ENCODE measurements at places on chromosomes 1 and 21.

DNA sequence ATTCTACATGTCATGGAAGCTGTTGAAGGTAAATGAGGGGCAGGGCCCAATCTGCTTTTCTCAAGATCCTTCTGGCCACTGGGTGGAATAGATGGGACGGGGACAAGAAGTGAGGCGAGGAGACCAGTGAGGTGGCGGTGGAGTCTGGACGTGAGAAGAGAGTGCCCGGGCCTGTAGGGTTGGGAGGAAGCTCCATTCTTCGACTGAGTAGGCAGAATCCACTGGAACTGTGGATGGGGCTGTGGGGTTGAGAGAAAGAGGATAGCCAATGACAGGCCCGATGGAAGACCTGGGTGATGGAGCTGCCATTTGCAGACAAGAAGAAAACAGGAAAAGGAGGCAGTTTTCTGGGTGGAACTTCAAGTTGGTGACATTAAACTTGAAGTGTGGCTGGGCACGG is 10.3 kb downstream of the SLC1A7 start:
- DNase-seq = no peak

DNA sequence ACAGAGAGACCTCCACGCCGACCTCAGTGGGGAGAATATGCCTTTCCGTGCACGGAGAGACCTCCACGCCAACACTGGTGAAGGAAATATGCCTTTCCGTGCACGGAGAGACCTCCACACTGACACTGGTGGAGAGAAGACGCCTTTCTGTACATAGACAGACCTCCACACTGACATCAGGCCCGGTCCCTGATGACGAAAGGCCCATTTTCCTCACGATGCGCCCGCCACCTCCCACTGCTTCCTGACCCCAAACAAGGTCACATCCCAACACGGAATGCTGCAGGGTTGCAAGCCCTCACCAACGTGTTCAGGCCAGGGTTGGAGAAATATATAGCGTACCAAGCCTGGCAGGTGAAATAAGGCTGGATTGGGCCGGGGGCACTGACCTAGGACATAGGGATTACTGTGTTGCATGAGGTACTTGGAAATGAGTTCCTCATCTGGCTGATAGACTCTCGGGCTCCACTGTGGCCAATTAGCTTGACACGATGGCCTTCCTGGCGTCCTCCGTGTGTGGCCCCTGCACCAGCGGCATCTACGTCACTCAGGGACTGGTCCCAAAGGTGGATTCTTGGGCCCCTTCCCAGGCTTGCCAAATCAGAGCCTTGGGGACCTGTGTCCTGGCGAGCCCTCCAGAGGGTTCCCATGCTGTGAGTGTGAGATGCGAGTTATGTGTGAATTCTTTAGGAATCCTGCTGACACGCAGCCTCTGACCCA is 16.5 kb upstream of the SUMO3 start:
- DNase-seq = no peak

DNA sequence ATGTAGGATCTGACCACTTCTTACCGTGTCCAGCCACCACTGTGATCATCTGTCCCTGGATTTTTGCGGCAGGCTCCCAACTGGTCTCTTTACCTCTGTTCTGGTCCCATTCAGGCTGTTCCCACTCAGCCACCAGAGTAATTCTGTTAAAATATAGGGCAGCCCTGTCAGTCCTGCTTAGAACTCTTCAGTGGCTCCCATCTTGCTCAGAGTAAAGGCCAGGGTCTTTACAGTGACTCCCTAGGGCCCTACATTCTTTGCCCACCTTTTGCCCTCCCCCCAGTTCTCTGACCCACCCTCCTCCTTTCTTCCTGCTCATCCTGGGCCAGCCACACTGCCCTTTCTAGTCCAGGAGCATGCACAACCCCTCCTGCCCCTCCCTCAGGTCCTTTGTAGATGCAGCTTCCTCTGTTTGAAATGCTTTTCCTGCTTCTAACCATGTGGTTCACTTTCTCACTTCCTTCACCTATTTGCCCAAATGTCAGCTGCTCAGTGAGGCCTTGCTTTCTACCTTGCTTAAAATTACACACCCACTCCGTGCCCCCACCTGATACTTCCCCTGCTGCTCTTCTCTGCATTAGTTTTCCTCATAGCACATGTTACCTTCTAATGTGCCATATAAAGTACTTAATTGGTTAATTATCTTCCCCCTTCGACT is 7.8 kb downstream of the UBIAD1 start:
- no peak for DNase-seq

GRCh38 chr1:88111816-88112215 is 572.3 kb upstream of the PKN2 start:
- no peak for DNase-seq

DNA sequence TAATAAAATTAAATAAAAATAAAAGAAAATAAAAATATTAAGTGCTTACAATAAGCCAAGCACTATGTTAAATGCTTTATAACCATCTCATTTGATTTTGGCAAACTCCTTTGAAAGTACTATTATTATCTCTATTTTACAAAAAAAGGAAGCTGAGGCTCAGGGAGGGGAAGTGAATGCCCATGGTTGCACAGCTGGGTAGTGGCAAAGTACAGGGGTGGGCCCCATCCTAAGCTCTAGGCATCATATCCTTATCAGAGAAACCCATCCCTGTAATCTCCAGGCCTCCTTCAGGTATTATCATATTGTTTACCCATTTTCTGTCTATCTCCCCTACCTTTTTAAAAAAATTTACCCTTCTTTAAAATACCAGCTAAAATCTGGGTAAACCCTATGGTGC is 2.3 kb upstream of the MED18 start:
- DNase-seq = no peak
